Putamen (tissue), 1 donor: ENCODE measurements at places on chromosomes 11 and 22.

DNA sequence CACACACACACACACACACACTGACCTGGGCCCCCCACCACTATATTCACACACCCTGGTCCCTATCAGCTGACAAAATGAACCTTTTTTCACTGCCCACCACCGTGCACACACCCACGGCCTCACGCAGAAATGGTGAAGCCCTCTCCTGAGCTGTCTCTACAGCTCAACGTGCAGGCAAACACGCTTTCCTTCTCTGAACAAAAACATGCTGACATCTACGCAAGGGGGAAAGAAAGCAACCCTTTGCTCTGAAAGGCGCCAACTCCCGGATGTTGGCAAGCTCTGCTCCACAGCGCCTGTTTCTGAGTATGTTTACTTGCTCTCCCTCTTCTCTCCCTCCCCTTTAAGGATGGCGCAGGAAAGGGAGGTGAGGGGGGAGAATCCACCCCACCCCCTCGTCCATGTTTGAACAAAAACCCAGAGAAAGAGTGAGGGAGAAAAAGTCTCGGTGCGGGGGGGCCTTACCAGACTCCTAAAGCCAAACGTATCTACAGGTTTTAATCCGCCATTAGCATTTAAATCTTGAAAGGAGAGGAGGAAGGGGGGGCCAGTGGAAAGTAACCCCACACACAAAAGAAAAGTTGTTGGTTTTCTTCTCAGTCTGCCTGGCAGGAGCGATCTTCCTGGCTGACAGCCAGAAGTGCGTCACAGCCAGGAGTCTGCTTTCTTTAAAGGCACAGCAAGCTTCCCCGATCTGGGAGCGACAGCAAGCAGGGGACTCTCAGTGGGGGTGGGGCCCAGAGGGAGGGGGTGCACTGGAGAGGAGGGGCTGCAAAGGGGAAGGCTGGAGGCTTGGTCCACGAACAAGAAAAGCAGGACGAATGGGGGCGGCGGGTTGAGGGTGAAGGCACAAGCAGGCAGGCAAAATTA, 39.6 kb downstream of the NUMA1 start:
- DNase-seq: peak; percentile 96

DNA sequence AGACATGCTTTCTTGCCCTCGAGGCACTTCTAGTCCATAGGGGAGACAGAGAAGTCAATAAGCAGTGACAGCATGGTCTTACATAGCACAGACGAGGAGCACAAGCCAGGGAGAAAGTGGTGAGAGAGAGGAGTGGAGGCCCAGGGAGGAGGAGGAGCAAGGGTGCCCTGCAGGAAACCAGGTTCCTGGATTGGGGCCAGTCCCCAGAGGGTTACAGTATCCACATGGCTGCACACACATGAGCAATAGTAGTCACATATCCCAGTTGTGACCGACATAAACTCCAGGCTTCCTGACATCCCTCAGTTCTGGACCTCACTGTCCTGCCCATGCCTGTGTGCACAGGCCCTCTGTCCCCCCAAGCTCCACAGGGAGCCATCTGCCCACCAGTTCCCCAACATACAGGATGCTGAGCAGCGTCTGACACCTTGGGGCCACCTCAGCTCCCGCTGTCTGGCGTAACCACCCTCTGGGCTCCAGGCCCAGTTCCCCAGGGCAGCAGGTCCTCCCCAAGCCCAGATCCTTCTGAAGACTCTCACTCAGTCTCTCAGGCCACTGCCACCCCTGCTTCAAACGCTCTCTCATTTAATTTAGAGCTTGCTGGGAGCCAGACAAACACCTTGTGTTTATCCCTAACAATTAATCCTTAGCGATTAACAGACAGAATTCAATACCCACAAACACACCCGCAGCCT, 53.7 kb downstream of the DSCAML1 start:
- no peak for DNase-seq

DNA sequence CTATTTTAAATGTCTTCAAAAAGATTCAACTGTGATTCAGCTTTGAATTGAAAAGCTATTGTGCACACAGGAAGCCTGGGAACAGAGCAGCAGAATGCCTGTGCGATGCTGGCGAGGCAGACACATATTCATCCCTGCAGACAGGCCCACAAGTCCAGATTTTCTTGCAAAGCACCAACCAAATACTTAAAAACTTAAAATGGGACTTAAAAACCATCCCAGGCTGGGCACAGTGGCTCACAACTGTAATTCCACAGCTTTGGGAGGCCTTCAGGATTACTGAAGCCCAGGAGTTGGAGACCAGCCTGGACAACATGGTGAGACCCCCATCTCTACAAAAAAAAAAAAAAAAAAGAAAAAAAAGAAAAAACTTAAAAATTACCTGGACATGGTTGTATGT, 122.6 kb upstream of the SERPIND1 start:
- no peak for DNase-seq

GRCh38 chr11:1739576-1739975, 10.8 kb downstream of the IFITM10 start:
- DNase-seq: no peak

GRCh38 chr11:99535819-99536218, 515.1 kb downstream of the CNTN5 start:
- no peak for DNase-seq

- DNase-seq: no peak
Measured at GRCh38 chr11:107722662-107723061, 10.8 kb upstream of the SLN start.

DNA sequence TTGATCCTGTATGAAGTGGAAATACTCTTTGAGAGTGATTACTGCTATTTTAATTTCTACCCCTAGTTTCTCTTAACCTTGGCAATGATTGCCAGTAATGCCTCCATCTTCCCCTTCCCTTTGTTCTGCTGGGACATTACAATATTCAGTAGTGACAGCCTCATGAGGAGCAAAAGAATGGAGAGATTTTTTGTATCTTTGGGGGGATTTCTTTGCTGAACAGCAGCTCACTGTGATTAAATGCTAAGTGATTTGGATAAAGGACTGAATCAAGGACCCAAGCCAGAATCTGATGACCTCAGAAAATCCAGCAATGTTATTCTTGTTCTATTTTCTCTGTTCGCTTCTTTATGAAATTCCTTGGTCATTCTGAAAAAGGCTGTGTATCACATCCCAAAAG, 7.0 kb upstream of the SLC1A2 start:
- no peak for DNase-seq
